ENCODE measurements at places on chromosomes 4 and X. TPM values are rescaled to one million over a fixed set of nuclear protein-coding genes. Genes with fewer than 3 reads are reported as not detected.
A peak's percentile ranks its signal among the peaks of the same experiment; 100 is the strongest.

Gene RS1
- not detected for total RNA-seq

DNA sequence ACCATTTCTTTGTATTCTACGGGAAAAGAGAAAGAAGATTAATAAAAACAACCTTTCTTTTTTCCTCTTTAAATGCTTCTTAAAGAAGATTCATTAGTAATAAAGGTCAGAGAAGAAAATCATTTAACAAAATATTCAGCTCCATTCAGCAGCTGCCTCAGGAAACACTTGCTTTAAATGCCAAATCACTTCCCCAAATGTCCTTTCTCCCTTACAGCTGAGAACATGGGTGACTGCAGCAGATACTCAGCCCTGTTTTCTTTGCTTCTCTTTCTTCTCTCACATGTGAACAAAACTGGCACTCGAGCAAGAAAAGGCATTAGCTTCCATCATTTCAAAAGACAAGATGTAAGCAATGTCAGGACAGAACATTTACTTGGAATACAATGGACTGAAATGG is 120.2 kb downstream of the INPP4B start:
- no peak for DNase-seq

GRCh38 chrX:47078129-47079043 is at the start of gene RGN:
TSS of gene RGN (plus strand) at chrX:47078443. CDS start at chrX:47081145, 2,702 bp downstream.
- DNase-seq = no peak

GRCh38 chrX:84046403-84046984 is 141.5 kb downstream of the RPS6KA6 start:
- DNase-seq = peak; percentile 19

GRCh38 chr4:55927803-55928437 is 20.8 kb upstream of the CEP135 start:
- DNase-seq = peak; percentile 45

DNA sequence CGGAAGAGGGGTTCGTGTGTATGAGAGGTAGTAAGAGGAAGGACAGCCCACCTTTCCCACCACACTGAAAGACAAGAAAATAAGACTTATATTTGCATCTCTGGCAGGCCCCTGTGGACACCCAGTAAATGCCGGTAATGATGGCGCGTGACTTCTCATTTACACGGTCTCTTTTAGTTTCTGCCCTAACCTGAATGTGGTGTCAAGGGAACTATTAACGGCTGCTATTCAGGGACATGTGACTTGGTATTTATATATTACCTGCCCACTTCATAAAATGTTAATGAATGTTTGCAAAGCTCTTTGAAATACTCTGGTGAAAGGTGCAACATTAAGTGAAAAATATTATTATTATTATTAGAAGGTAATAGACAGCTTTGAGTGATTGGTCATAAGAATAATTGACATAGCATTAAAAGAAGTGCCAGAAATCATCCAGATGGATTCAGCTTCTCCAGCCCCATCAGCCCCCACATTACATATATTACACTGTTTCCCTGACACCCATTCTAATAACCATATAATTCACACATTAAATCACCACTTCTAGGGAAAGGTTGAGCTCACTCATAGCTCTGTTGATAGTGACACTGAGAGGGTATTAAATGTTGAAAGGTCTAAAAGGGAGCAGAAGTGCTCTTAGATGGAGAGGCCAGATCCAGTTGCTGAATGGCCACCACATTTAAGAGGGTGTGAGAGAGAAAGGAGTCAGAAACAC is 83.0 kb upstream of the BEND4 start:
- no peak for DNase-seq

DNA sequence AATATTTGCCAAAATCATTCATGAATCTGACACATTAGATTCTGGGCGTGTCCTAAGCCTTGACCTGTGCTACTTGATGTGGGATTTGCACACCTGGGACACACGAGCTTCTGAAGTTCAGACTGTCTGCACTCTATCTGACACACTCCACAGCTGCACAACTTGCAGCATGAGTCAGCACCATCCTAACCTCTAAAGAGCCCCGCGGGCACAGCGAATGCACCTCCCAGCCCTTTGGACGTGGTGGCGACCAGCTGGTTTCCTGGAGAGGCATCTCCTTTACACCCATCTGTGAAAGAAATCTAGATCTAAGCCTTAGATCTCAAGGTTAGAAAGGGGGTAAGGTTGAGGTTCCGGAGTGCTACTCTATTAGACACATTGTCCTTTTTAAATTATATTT is 69.2 kb downstream of the SORBS2 start:
- DNase-seq = no peak

DNA sequence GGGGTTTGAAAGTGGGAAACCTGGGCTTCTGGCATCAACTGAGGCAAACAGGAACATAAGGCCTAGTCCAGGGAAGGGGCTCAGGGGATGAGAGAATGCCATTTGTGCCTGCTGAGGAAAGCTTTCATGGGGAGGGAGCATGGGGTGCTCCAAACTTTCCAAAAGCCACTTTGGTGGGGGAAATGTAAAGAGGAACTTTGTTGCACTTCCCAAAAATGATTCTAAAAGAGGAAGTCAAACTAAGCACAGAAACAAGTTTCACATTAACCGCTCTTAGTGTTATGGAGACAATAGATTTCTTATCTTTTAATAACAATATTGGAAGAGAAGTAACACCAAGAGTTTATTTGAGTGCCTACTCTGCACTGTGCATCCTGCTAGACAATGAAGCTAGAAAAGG is 32.3 kb downstream of the GAB3 start:
- DNase-seq = no peak

- DNase-seq = no peak
Measured at GRCh38 chr4:75099321-75099720, 166.4 kb downstream of the PARM1 start.

- no peak for DNase-seq
Measured at GRCh38 chr4:46524751-46525150, 134.8 kb upstream of the GABRA2 start.

Data from fibroblast of the aortic adventitia (primary cell).